DMS153 (cell line): ENCODE measurements at places on chromosomes 12 and 14.

DNA sequence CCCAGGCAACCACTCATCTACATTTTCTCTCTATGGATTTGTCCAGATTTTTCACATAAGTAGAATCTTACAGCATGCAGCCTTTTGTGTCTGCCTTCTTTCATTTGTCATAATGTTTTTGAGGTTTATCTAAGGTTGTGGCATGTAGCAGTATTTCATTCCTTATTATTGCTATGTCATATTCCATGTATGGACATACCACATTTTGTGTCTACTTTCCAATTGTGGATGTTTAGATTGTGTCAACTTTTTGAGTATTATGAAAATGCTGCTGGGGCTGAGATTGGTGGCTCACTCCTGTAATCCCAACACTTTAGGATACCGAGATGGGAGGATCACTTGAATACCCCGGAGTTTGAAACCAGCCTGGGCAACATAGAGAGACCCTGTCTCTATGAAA lies 3.2 kb upstream of the ATXN2 start:
- DNase-seq, result no peak

DNA sequence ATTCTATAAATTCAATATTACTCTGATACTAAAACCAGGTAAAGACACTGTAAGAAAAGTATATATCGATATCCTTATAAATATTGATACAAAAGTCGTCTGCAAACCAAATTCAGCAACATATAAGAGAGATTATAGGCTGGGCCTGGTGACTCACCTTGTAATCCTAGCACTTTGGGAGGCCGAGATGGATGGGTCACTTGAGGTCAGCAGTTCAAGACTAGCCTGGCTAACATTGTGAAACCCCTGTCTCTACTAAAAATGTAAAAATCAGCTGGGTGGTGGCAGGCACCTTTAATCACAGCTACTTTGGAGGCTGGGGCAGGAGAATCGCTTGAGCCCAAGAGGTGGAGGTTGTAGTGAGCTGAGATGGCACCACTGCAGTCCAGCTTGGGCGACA lies 13.5 kb upstream of the TUBA1C start:
- no peak for DNase-seq

DNA sequence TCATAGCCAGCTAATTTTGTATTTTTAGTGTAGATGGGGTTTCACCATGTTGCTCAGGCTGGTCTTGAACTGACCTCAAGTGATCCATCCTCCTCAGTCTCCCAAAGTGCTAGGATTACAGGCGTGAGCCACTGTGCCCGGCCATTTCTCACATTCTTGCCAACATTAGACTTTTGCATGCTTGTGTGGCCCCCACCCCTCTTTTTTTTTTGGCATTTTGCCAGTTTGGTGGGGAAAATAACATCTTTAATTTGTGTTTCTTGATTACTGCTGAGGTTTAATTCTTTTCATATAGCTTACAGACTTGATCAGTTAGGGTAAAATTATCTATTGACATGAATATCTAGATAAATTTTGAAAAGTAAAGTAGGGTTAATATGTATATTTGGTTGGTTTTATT lies 3.8 kb downstream of the CCT2 start:
- no peak for DNase-seq

DNA sequence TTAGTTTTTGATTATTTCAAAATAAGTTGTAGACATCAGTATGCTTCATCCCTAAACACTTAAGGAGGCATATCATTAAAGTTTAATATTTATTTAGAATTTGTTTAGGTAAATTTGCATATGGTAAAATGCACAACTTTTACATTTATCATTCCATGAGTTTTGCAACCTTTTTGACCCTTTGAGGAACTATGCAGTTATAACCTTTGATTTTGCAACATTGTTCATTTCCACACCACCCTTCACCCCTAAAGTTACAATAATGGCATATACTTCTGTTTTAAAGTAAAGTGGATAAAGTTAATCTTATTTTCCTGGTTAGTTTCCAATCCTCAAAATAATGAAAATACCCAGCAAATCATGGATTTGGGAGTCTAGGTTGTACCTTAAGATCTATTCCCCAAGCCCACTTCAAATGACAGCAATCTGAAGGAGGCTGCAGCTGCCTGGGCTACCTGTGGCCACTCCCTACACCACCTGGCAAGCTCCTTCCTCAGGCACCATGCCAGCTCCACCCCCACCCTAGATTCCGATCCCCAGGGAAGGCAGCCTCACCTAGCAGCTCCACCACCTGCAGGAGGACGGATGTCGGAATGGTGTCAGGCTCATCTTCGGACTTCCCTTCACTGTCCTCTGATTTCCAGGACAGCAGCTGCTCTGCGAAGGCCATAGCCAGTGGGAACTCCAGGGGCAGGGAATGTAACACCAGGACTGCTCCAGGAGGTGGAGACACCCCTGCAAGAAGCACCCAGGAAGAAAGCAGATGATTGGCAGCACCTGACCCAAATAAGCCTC lies 65.1 kb downstream of the TRAFD1 start:
- DNase-seq, result peak; percentile 74

- DNase-seq, result no peak
Observed at GRCh38 chr14:85273099-85273677, 256.8 kb upstream of the FLRT2 start.

GRCh38 chr12:66206141-66206540 lies 17.1 kb downstream of the IRAK3 start:
- no peak for DNase-seq

DNA sequence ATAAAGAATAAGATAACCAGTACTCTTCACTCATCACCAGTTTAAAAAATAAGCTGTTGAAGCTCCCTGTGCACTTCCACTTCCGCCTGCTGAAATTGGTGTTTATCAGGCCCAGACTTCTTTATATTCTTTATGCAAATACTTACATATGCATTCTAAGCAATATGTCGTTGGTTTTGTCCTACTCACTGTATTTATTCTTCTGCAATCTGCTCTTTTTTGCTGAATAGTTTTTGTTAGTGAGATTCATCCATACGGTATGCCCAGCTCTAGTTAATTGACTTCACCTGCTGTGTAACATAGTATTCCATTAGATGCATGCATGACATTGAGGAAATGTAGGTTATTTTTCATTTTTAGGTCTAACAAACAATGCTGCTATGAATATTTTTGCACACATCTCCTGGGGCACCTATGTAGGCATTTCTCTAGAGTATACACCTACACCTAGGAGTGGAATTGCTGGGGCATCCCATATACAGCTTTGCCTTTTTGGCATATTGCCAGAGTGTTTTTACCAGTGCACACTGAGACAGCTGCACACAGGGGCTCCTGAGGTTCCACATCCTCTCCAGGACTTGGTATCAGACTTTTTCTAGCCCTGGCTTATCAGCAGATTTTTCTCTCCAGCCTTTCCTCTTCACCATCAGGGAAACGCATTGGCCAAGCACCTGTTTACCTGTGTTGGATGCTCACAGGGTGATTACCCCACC lies 1.0 kb upstream of the NRIP2 start:
- DNase-seq, result no peak
